A673 (cell line): ENCODE measurements at places on chromosomes 6 and 20. TPM values are rescaled to one million over a fixed set of nuclear protein-coding genes. Genes with fewer than 3 reads are reported as not detected.

GRCh38 chr20:824916-825315 lies 8.6 kb upstream of the FAM110A start:
- no peak for DNase-seq

The PAX1 gene
- 0.09 and 0.50 TPM in 2 replicates for total RNA-seq

- DNase-seq, result no peak
These were observed 11.9 kb downstream of the NT5E start for GRCh38 chr6:85461798-85462170.

DNA sequence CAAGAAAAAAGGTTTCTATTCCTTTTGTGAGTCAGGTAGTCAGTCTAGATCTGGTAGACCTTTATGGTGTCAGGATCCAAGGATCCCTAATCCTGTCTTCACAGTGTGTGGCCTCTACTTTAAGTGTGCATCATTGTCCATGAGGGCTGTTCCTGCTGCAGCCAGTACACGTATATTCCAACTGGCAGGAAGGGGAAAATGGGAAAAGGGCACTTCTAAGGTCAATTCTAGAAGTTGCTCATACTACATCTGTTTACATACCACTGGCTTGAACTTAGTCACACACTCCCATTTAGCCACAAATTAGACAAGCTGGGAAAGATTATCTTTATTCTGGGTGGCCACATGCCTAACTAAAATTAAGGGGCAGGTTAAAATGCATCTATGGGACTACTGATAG lies 9.7 kb upstream of the MMS22L start:
- no peak for DNase-seq

DNA sequence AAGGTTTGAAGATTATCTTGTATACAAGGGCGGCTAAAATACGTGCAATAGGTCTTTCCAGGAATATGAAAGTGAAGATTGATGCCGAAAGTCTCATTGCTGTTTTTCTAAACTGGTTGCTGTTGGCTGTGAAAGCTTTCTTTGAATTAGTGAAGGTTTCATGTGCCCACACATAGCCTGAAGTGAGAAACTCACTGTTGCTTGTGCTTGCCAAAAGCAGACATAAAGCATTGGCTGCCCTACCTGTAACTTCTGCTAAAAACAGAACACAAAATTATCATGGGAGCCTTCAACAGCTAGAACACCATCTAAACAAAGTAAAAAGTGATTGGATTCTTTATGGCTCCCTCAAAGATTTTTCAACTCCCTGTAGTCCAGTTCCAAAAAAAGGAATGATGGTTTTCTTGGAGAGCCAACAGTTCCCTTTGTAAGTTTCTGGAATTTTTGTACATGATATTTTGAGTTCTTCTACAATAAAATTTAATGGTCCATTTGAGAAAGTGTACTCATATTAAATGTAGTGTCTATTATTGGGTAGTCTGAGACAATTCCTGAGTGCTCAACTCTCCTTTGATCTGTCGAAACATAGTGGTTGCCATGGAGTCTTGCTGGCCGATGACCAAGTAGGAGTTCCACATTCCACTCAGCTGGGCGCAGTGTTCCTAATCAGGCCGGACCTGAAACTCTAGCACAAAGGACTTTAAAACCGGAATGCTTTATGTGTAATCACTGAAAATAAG lies 68.5 kb downstream of the PLEKHG1 start:
- peak; percentile 75 for DNase-seq

DNA sequence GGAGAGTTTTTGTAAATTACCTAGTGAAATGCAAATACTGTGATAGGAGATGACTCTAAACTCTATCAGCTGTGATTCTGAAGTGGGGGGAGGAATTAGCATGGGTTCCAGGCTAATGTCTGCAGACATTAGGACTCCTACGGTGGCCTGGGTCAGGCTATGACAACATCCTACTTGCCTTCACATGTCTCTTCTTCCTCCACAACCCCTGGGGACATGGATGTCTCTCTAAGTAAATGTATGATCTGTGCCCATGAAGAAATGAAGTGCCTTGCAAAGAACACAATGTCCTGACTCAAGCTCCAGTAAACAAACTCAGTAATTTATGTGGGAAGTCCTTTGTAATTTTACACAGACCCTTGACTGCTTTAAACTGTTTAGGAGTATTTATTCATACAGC lies 165.8 kb upstream of the EEF1E1 start:
- no peak for DNase-seq
